Endothelial cell of umbilical vein (primary cell): ENCODE measurements at places on chromosomes 16 and 17. TPM values are rescaled to one million over a fixed set of nuclear protein-coding genes. Genes with fewer than 3 reads are reported as not detected.

DNA sequence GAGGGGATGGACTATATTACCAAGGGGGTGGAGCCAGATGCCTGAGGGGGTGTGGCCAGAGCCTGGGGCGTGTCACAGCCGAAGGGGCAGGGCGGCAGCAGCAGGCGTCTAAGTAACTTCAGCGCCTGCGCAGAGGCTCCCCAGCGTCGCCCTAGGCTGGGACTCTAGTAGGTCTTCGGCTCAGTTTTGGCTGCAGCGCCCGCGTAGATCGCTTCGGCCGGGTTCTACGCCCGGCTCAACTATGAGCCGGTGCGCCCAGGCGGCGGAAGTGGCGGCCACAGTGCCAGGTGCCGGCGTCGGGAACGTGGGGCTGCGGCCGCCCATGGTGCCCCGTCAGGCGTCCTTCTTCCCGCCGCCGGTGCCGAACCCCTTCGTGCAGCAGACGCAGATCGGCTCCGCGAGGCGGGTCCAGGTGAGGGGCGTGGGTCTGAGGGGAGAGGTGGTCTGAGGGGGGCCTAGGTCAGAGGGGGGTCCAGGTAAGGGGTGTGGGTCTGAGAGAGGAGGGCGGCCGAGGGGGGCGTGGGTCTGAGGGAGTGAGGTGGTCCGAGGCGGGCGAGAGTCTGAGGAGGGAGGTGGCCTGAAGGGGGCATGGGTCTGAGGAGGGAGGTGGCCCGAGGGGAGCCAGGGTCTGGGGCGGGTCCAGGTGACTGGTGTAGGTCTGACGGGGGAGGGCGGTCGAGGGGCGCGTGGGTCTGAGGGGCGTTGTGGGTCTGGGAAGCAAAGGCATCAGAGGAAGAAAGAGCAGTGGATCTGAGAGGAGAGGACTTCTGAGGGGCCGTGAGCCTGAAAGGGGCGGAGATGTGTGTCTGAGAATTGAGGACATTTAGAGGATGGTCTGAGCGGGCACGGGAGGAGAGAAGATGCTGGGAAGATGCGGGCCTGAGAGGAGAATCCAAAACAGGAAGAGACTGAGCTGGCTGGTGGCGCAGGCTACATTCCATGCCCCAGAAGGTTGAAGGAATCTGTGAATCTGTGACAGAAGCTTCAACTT is at the start of gene LPCAT2:
Gene LPCAT2 (plus strand): TSS at position 132 of the 991 bp plus-strand sequence. CDS start 110 bp downstream, at position 242.
- DNase-seq = peak; percentile 90

DNA sequence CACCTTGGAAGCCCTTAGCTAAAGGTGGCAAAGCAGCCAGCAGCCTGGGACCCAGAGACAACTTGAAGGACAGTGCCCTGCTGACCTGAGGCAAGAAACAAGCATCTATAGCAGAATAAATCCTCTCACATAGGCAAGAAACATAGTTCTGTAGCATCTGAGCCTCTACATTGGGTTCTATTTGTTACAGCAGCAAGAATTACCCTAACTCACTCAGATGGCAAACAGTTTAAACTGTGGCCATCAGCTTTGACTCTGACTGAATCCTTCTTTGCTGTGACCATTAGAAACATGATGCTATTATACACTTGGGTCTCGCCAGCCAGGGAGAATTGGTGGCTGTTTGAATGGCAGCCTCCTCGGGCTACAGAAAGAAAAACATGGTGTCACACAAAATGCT is 53.1 kb upstream of the CCL1 start:
- DNase-seq = no peak

DNA sequence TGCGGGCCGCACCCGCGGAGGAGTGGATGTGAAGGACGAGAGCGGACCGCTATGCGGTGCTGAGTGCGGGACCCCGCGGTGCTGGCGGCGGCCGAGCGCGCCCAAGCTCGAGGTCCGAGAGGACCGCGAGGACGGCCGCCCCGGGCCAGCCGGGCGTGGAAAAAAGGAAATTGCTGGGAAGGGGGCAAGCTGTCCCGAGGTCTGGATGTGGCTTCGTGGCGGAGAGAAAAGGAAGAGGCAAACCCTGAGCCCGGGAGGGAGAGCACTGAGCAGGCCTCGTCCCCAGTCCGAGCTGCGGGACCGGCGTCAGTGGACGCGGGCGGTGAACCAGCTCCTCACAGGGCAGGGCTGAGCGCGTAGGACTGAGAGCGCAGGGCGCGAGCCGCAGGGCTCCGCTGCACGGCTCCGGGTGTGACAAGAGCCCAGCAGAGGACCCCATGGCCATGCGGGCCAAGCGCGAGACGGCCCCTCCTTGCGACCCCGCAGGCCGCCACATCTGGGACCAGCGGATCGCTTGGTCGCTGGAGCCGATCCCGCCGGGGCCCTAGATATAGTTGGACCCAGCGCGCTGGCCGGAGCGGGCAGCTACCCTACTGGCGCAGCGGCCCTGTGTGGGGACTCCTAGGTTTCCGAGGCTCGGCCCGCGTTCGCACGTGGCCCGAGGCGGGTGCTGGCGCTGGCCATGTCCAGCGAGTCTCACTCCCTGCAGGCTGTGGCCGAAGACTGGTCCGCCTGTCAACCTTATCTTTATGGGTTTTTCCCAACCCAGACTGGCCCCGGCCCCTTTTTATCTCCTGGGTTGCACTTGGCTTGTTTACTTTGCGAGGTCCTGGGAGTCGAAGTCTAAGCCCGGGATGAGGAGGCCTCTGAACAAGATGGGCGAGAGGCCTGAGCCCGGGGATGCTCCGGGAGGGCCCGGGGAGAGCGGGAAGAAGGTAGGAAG is 2.4 kb downstream of the TBX4 start:
- no peak for DNase-seq

ITGB3 gene
- 50.2 and 55.8 TPM in 2 replicates for polyA plus RNA-seq

DRC7 gene
- 0.13 and 0.77 TPM in 2 replicates for polyA plus RNA-seq

CLEC19A gene
- not detected in 2 replicates for polyA plus RNA-seq

HSPB9 gene
- 0.03 TPM in 1 of 2 replicates, not detected in the other for polyA plus RNA-seq
